Stimulated activated CD4-positive, alpha-beta T cell treated with anti-CD3 and anti-CD28 coated beads, Interleukin-12 subunit alpha, Interleukin-12 subunit beta, amount 100 ng/mL, for 24 hours (primary cell): ENCODE measurements at places on chromosomes 7 and 10.

DNA sequence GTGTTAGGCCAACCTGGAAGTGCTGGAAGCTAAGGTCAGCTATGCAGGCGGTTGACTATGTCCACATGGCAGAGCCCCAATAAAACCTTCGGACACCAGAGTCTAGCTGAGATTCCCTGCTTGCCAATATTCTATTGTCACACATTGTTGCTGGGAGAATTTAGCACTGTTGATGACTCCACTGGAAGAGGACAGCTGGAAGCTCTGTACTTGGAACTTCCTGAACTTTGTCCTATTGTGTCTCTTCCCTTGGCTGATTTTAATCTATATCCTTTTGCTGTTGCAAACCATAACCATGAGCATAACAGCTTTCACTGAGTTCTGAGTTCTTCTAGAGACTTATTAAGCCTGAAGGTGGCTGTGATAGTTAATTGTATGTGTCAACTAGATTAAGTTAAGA lies 12.0 kb downstream of the XRCC2 start:
- no peak for DNase-seq

DNA sequence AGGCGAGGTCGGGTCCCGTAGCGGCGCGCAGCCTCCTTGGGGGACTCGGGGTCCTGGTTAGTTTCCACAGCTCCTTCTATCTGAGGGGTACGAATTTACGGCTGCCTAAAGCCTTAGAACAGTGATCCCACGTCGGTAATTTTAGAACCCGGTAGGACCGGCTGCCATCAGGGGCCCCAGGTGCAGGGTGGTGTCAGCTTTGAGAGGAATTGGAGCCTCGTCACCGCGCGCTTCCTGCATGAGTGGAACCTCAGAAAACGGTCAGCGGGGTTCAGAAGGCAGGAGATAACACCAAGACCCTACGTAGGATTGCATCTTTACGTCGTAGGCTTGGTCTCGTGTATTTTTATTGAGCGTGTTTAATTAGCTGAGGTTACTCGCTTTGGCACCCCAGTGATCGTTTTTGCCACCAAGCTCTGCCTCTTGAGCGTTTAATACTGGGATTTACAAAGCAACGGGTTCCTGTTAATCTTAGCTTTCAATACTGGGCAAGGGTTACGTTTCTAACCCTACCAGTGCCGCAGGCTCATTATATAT lies 443 bp downstream of the RNF32 start:
- no peak for DNase-seq

GRCh38 chr7:72335561-72336381 lies 76.4 kb downstream of the CALN1 start:
- DNase-seq, result no peak

GRCh38 chr7:94445696-94446194 lies 51.0 kb downstream of the COL1A2 start:
- no peak for DNase-seq

- DNase-seq, result no peak
Measured at GRCh38 chr10:62036186-62037081, 134.9 kb downstream of the ARID5B start.

- DNase-seq, result no peak
Measured at GRCh38 chr7:150994838-150995510, 4.2 kb downstream of the NOS3 start.

- no peak for DNase-seq
Measured at GRCh38 chr7:132116369-132116768, 459.9 kb downstream of the PLXNA4 start.

DNA sequence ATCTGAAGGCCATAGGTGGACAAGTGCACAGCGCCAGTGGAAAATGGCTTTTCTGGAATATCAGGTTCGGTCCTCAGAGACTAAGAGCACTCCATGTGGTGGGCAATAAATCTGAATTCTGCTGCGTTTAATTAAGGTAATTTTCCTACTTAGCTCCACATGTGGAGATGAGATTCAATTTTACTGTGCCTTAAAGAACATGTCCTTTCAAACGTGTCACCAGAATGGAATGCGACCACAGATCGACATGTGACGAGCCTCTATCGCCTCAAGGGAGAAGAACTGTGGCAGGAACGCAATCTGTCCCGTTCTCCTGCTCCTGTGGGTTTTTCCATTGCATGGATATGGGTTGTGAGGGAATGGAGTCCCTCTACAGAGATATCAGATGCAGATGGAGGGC lies 205.3 kb upstream of the ZNF32 start:
- no peak for DNase-seq

DNA sequence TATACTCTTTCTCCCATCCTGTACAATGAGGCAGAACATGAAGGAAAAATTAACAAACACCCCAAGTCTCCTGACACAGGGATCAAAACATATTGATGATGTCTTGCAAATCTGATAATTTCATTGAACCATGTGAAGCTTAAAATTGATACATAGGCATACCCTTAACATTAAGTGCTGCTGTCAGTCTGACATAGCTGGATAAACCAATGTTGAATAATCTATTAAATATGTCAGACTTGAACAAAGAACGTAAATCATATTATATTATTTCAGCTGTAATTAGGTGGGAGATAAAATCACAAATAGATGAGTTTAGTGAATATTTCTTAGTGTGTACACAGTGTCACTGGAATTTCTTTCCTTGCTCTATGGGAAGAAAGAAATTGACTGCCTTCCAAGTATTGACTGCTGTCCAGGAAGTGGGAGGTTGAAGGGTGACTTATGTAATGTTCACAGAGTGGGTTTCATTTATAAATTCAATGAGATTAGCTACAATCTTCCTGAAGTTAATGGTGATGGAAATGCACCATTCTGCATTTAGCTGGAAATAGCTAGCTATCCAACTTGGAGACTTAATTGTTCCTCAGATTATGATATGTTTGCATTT lies 170.8 kb downstream of the AUTS2 start:
- no peak for DNase-seq

DNA sequence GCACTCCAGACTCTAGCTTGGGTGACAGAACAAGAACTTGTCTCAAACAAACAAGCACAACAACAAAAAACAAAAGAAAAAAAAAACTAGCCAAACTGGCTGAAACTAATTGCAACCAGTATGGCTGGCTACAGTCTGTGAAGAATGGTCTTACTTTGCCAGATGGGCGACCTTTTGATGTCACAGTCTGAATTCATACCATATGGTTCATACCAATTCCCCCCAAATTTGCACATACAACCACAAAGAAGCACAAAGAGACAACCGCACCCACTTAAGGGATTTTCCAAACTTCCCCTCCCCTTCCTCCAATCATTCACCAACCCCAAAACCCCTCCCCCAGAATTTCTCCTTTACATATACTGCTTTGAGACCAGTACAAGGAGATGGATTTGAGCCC lies 114.2 kb downstream of the SPAG6 start:
- DNase-seq, result no peak

- DNase-seq, result no peak
Measured at GRCh38 chr7:121398246-121398645, 2.1 kb upstream of the FAM3C start.

DNA sequence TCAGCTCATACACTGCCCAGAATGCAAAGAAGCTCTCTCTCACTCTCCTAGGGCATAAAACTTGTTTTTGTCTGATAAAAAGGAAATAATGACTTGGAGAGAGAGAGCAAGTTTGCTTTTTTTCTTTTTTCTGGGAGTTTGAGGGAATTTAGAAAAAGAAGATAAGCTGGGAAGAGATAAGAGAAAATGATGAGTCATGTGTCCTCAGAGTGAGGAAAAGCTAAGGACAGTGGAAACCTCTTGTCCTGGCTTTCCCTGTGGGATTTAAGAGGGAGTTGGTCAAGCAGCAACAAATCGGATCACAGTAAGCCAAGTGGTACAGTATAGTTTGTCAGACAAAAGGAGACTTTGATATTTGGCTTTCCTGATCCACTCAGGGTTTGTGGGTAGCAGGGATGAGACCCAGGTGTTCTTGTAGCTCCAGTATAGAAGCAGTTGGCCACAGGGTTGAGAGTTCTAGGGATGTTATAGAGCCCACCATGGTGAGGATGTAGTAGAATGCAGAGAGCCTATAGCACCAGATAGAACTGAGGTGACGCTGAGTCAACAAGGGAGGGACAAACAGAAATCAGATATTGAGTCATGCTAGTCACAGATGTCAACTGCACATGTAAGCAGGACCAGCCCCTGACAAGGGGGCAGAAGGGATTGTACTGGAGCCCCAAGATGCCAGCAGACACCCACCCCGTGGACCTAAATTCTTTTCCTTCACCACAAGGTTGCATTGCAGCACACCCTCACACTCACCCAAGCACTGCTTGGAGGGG lies 219.3 kb upstream of the TAC1 start:
- no peak for DNase-seq
